ENCODE measurements at places on chromosomes 13 and 19.
A peak's percentile ranks its signal among the peaks of the same experiment; 100 is the strongest.

GRCh38 chr19:54412877-54413276 lies 2.4 kb upstream of the TTYH1 start:
- no peak for DNase-seq

GRCh38 chr13:98997738-98998641 lies 20.1 kb upstream of the DOCK9 start:
- no peak for DNase-seq

DNA sequence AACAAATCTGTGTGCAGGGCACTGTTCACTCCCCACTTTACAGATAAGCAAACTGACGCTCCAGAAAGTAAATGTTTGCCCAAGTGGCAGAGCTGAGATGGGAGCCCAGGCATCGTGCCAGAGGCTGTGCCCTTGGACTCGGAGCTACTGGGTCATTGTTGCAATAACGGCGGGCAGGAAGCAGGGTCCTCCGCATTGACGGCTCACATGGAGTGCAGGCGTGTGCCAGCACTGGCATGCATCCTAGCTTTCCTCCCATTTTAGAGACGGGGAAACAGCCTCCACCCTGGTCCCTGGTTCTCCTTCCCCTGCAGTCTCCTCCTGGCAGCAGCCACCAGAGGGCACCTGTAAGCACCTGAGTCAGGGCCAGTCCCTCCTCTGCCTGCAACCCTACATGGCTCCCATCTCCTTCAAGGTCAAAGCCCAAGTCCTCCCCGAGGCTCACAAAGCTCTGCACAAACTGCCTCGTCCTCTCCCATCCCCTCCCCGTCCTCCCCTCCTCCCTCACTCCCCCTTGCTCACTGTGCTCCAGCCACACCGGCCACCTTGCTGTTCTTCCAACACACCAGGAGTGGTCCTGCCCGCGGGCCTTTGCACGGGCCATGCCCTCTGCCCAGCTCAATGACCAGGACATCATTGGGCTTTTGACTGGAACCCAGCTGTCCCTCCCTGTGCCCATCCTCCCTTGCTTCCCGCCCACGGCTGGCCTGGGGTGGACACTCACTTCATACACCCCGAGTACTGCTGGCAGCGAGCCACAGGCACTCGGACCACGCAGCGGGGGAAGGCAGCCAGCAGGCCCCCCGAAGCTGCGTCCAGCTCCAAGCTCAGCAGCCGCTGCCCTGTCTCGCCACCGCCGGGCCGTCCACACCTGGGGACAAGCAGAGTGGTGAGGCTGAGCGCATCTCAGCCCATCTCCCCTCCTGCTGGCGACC lies 7.7 kb upstream of the LRG1 start:
- DNase-seq = peak; percentile 31

DNA sequence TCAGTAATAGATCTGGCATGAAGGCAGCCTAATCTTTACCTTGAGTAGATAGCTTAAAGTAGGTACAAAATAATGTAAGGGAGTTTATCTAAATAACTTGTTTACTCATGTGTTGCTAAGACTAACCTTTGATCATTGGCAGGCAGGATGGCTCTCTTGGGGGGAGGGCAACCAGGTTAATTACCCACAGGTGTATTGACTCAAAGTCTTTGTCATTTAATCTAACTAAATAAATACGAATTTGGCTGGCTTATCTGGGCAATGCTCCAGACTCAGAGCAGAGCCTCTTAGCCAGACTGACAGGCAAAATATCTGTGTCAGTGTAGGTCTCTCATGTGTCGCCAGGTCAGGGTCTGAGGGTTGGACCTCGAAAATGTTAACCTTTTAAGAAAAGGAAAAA lies 283.4 kb upstream of the KLHL1 start:
- DNase-seq = no peak

DNA sequence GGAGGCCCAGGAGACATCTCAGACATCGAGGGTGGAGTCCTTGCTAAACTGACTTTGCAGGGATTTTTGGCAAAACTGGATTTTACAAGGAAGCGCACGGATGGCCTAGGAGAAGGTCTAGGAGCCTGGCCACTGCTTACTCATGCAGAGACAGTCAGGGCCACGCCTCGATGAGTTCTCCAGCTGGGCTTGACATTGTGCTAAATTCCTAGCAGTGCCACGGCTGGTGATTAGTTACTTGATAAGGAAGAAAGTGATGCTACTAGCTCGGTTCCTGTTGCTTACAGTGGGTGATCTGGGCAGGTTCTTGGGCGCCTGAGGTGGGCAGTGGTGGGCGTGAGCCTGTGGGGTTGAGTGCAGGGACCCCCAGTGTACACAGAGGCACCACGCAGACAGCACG lies 143.4 kb downstream of the SOX1 start:
- DNase-seq = no peak

DNA sequence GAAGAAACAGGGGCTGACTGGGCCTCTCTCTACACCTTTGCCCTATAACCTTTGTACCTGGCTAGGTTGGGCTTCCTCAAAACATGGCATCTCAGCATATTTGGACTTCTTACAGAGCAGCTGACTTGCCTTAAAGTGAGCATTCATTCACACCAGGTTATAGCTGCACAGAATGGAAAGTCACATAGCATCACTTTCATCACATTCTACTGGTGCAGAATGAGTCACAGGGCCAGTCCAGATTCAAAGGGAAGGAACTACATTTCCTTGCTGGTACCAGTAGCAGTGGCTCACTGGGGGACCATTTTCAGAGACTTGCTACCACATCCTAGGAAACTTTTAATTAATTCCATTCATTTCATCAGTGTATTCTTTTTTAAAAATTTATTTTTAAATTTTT lies 20.3 kb upstream of the TPTE2 start:
- no peak for DNase-seq

DNA sequence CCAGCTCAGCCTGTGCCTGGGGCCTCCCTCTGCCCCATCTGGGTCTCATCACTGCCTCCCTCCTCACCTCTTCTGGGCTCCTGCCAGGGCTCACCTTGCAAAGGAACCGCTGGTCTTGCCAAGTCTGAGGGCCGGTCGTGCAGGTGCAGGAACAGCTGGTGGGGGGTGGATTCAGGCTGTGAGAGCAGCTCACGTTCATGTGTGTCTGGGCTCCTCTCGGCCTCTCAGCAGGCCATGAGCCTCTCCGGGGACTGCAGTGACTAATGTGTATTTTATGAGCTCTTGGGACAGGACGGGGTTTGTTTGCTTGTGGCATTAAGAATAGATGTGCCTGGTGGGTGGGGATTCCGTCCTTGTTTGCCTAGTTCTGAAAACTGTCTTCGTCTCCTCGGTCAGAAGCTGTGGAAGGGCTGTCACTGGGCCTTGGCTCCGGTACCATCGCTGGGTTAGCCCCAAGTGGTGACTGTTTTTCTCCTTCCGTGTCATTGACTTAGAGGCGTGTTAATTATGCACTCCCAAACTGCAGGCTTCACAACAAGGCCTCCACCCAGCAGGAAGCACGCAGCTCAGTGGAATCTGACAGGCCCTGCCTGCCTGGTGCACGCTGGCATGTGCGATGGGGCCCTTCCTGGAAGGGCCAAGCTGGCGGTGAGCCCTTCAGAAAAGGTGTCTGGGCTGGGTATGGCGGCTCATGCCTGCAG lies 77.6 kb downstream of the KDM4B start:
- no peak for DNase-seq

DNA sequence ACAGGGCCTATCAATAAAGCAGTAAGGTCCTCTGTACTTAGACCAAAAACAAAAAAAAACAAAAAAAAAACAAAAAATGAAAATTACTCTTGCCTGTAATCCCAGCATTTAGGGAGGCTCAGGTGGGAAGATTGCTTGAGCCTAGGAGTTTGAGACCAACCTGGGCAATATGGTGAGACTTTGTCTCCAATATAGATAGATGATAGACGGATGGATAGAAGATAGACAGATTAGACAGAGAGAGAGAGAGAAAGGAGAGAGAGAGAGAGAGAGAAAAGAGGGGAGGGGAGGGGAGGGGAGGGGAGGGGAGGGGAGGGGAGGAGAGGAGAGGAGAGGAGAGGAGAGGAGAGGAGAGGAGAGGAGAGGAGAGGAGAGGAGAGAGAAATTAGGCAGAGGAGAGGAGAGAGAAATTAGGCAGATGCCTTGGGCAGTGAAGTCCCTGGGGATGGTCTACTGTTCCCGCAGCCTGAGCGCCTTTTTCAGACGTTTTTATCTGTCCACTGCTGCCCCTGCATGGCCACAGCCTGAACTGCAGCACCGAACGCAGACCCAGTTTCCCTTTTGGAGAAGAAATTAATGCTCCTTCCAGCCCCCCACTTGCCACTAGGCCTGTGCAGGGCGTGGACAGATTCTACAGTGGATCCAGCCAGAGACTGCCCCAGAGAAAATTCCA lies 9.8 kb upstream of the ZNF627 start:
- peak; percentile 81 for DNase-seq

- DNase-seq = no peak
Observed at GRCh38 chr13:42364613-42365000, 92.7 kb downstream of the AKAP11 start.

- DNase-seq = no peak
Observed at GRCh38 chr13:89269737-89270136, 1598.6 kb downstream of the SLITRK5 start.

- DNase-seq = no peak
Observed at GRCh38 chr13:50995854-50996253, 86.3 kb downstream of the RNASEH2B start.

GRCh38 chr13:20373861-20374260 lies 141.7 kb upstream of the GJB6 start:
- no peak for DNase-seq

DNA sequence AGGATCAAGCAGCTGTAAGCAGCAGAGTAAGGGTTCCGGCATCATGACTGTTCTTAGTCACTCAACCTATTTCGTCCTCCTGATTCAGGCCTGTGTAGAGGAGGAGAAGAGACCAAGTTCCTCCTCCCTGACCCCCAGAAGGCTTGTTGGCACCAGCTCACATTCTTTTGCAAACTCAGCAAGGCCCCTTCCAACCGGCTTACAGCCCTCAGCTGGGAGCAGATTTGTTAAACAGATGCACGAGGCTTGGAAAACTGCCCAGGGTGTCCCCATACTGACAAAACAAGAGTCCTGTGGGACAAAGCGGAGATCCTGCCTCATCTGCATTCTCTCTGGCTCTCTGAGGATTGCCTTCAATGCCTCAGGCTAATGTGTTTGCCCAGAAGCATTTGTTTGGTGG lies 113.2 kb upstream of the SOX21 start:
- DNase-seq = no peak

DNA sequence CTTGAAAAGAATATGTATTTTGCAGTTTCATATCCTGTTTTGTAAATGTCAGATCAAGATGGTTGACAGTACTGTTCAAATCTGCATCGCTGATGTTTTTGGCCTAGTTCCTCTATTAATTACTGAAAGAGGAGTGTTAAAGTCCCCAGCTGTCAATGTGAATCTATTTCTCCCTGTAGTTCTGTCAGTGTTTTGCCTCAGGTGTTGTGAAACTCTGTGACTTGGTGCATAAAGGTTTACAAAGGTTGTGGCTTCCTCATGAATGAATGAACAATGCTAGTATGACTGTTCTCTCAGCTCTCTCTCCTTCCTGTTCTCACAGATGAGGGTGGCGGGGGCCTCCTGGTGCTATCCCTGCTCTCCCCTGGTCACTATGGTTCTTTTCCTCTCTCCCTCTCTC lies 142.4 kb downstream of the MYCBP2 start:
- DNase-seq = peak; percentile 33

DNA sequence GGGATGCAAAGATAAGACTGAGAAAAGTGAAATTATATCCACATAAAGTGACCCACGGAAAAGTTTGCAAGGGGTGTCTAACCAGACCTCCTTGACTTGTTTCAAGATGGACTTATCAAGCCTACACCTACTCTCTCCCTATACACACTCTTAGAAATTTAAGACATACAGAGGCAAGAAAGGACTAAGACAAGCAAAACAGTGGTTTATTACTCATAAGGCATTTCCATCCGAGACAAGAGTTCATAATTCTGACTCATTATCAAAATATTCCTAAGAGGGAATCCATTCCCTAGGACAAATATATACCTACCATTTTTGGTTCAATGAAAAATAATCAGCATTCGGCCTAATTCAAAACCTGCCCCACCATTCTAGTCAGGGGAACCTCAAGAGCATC lies 232.6 kb upstream of the GPC6 start:
- no peak for DNase-seq

DNA sequence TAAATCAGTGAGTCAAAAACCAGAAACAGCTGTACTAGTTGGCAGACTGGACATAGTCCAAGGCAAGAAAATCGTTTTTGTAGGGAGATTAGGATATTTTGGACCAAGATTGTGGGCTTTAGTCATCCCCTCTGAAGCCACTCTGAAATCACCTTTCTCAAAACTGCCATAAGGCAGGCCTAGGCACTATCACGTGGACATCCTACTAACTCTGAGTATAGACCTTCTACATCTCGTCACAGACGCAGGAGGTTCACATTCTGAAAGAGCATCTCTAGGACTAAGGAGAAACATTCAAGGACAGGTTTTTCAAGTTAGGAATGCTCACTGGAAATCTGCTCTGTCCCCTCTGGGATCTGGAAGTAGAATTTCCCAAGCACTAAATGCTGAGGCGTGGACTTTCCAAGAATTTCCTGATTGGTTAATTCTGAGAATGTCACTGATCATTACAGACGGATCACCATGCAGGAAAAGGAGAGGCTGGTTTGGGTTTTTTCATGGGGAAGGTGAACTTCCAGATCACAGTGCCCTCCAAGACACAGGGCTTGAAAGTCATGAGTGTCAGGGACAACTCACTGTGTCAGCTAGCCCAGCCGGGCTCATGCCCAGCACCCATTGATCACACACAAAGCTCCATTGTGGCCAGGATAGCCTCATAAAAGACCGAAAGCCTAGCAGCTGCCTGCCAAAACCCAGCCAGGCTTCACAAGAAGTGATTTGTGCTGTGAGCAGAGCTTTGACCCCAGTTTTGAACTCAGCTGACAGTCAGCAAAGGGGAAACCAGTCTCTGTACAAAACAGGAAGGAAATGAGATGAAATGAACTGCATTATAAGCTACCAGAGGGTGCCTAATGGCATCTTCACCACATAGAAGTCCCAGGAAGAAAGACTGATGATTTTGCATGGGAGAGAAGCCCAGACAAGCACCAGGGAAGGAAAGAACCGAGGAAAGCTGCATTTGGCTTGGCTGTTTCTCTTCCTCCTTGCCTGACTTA lies 2.7 kb upstream of the RUBCNL start:
- peak; percentile 81 for DNase-seq

GRCh38 chr19:2694196-2694595 lies 8.3 kb downstream of the GNG7 start:
- DNase-seq = no peak

- DNase-seq = no peak
Observed at GRCh38 chr19:23525276-23525852, 130.1 kb upstream of the ZNF91 start.

DNA sequence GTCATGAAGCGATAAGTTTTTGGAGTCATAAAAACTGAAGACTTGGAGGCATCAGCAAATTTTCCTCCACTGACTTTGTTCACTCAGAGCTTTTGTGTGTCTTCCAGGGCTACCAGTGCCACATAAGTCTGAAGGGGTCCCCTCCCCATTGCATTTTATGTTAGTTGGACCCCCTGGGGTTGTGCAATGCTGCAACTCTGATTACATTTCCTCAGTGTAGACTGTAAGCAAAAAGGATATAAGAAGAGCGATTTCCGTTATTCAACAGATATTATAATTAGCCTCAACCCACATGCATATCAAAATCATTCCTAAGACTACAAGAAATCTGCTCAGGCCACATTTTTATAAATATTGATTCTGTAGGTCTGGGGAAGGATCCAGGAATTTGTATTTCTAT lies 324.0 kb downstream of the TDRD3 start:
- no peak for DNase-seq

GRCh38 chr13:48551329-48551728 lies 18.4 kb upstream of the RCBTB2 start:
- DNase-seq = no peak

All from suppressor macrophage (primary cell).